ENCODE measurements at places on chromosomes 2 and 18. TPM values are rescaled to one million over a fixed set of nuclear protein-coding genes. Genes with fewer than 3 reads are reported as not detected.

The TGFA gene
- polyA plus RNA-seq: 0.85 TPM

The THSD7B gene
- 0.46 TPM for polyA plus RNA-seq

The KRTCAP3 gene
- polyA plus RNA-seq: 4.0 TPM

The SOS1 gene
- polyA plus RNA-seq: 19.0 TPM

The REG3G gene
- polyA plus RNA-seq: not detected

The ROCK1 gene
- polyA plus RNA-seq: 43.0 TPM

The ANKRD30BL gene
- polyA plus RNA-seq: not detected

The FHOD3 gene
- polyA plus RNA-seq: 22.3 TPM

The ITGA6 gene
- polyA plus RNA-seq: 21.7 TPM

The CCDC68 gene
- polyA plus RNA-seq: 0.30 TPM

The PDE6D gene
- polyA plus RNA-seq: 150 TPM

The VSNL1 gene
- polyA plus RNA-seq: 64.1 TPM

The GCKR gene
- 2.5 TPM for polyA plus RNA-seq

The REEP1 gene
- 121 TPM for polyA plus RNA-seq

The RNU2-63P gene
- polyA plus RNA-seq: not detected

The CHST9 gene
- polyA plus RNA-seq: 0.32 TPM

The DLX2 gene
- polyA plus RNA-seq: 9.3 TPM

The ABCB11 gene
- polyA plus RNA-seq: not detected

The SFTPB gene
- polyA plus RNA-seq: not detected

The C2orf80 gene
- polyA plus RNA-seq: 71.5 TPM

The DNER gene
- polyA plus RNA-seq: 310 TPM

The SLC11A1 gene
- polyA plus RNA-seq: 0.04 TPM

The KCNG2 gene
- not detected for polyA plus RNA-seq

The UGT1A7 gene
- not detected for polyA plus RNA-seq

The PSMA8 gene
- not detected for polyA plus RNA-seq

The APCDD1 gene
- polyA plus RNA-seq: 1.1 TPM

The REG3A gene
- polyA plus RNA-seq: not detected

The SSB gene
- 214 TPM for polyA plus RNA-seq

The SLC16A14 gene
- polyA plus RNA-seq: 125 TPM

The POTEF gene
- 2.3 TPM for polyA plus RNA-seq

The SF3B1 gene
- polyA plus RNA-seq: 1,143 TPM
